GM12892 (cell line): ENCODE measurements at places on chromosomes 13 and 19.

GRCh38 chr19:7888826-7889217 lies 512 bp downstream of the LRRC8E start:
- DNase-seq = no peak

- DNase-seq = no peak
Measured at GRCh38 chr19:46017874-46018675, 4.8 kb downstream of the PGLYRP1 start.

DNA sequence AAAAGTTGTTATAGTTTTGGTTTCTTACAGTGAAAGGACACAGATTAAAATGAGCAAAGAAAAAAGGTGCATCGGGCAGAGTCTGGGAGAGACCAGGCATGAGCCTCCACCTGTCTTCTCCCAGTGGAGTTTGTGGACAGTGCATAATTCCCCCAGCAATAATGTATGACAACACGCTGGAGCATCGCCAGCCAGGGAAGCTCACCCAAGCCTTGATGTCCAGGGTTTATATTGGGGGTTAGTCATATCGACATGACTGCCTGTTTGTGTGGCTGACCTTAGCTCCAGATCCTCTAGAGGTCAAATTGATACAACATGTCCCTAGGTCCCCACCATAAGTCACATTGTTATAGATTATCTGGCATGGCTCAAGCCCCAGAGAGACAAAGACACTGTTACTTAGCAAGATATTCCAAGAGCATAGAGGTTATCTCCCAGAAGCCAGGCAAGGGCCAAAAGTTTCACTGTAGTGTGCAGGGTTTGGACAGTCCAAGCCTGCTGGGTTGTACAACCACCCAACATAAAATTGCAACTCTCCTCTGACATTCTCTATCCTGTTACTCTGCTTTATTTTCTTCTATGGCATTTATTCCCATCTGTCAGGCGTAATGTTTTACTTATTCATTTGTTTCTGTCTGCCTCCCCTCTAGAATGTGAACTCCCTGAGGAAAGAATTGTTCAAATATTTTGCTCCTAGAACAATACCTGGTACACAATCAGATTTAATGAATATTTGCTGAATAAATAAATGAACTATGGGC lies 5.6 kb upstream of the KLK13 start:
- no peak for DNase-seq

- no peak for DNase-seq
Measured at GRCh38 chr13:29791997-29792780, 58.2 kb downstream of the UBL3 start.

DNA sequence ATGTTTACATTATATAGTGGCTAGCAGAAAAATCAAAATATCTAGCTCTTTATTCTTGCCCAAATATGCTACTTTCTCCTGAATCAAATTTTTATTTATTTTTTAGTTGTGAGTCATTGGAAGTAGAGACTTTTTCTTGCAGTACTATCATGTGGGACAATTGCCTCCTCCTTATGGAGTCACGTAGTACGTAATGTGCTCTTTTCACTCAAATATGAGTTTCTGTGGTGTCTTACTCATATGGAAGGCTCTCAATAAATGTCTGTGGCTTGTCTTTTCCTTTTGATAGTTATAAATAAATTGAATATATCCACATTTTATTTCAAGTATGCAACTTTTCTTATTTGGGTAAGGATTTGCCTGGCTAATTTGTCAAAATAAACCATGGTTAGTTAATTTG lies 1411.0 kb upstream of the SLC10A2 start:
- DNase-seq = no peak

DNA sequence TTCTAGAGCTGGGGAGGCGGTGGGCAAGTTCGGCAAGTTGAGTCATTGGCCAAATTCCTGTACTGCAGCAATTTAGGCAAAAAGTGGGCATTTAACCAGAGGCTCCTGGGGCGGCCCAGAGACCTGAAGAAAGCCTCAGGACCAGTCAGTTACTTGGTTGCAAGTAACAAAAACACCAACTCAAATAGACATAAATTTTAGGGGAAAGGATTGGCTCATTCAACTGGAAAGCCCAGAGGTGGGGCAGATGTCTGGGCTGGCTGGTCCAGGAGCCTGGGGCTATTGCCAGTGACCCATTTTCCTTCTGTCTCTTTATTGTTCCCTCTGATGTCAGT lies 97.1 kb downstream of the SIPA1L3 start:
- no peak for DNase-seq

- no peak for DNase-seq
Measured at GRCh38 chr13:78657699-78658629, 991 bp downstream of the OBI1 start.
